ENCODE measurements at places on chromosomes 12 and 14. TPM values are rescaled to one million over a fixed set of nuclear protein-coding genes. Genes with fewer than 3 reads are reported as not detected.

DNA sequence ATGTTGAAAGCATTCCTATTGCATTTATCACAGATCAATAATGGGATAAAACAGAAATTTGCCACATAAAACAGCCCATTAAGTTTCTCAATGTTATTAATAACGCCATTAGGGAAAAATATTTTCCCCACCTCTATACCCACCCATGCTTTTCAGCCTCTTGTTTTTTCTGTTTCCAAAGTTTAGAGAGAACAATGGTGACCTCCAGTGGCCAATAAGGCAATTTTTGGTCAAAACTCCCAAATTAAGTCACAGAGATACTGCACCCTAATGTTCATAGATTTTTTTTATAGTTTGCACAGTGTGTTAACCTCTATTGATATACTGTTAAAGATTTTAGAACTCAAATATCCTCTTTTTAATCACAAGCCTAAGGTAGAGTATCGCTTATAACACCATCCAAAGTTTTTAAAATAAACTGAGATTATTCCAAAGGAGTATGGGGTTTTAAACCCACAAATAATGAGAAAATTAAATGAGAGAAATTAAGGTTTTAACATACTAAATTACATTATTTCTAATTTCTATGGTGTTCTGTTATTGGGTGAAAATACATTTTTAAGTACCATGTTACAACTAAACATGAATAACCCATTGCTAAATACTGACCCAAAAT lies 184.7 kb upstream of the DCN start:
- no peaks in the 10 kb centered on the region for H3K36me3 ChIP-seq
- H3K27me3 ChIP-seq, result no peaks in the 10 kb centered on the region
- no peaks in the 10 kb centered on the region for H3K4me1 ChIP-seq
- DNase-seq, result no peak
- no peak overlapping the region for H3K27ac ChIP-seq

Gene WSCD2
- not detected for total RNA-seq

- no peaks in the 10 kb centered on the region for H3K36me3 ChIP-seq
- no peaks in the 10 kb centered on the region for H3K27me3 ChIP-seq
- peaks cover 33% of the 10 kb centered on the region for H3K4me1 ChIP-seq
- H3K4me3 ChIP-seq, result no peak overlapping the region
- no peak overlapping the region for H3K27ac ChIP-seq
Observed at GRCh38 chr12:1926251-1926657, 7.8 kb upstream of the CACNA2D4 start.

Gene IRAK3
- total RNA-seq, result 0.59 TPM

- no peak for DNase-seq
- no peak overlapping the region for H3K4me3 ChIP-seq
- no peak overlapping the region for H3K27ac ChIP-seq
- no peaks in the 10 kb centered on the region for H3K27me3 ChIP-seq
- peaks cover 4% of the 10 kb centered on the region for H3K36me3 ChIP-seq
Observed at GRCh38 chr14:45201905-45202304, 51.1 kb downstream of the MIS18BP1 start.

Gene CCDC38
- 0.11 TPM for total RNA-seq

GRCh38 chr14:101972126-101972866 lies 7.9 kb downstream of the DYNC1H1 start:
- H3K27me3 ChIP-seq, result no peaks in the 10 kb centered on the region
- H3K4me1 ChIP-seq, result peaks cover 25% of the 10 kb centered on the region

- no peak overlapping the region for H3K4me3 ChIP-seq
- H3K36me3 ChIP-seq, result no peaks in the 10 kb centered on the region
- H3K27ac ChIP-seq, result no peak overlapping the region
- H3K27me3 ChIP-seq, result no peaks in the 10 kb centered on the region
- DNase-seq, result no peak
- no peaks in the 10 kb centered on the region for H3K4me1 ChIP-seq
Observed at GRCh38 chr14:85865701-85866100, 335.8 kb downstream of the FLRT2 start.

DNA sequence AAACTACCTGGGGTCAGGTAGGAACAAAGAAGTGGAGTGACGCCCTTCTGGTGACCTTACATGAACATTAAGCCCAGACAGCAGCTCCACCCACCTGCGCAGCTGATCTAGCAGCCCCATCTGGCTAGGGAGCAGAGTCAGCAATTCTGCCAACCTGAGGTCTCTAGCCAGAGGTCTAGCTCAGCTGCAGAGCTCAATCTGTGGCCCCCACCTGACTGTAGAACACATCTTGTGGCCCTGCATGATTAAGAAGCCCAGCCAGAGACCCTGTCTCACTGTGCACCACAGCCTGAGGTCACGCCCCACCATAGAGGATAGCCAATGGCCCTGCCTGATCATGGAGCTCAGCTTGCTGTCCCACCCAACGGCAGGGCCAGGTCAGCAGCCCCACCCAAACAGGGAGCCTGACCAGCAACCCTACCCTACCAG lies 50.6 kb upstream of the HIGD1C start:
- DNase-seq, result no peak
- H3K36me3 ChIP-seq, result no peaks in the 10 kb centered on the region
- no peak overlapping the region for H3K4me3 ChIP-seq
- no peak overlapping the region for H3K27ac ChIP-seq

Gene GUCY2C
- total RNA-seq, result not detected

Gene PSMA6
- total RNA-seq, result 80.8 TPM

GRCh38 chr12:80059875-80060274 lies 39.5 kb upstream of the OTOGL start:
- no peaks in the 10 kb centered on the region for H3K36me3 ChIP-seq
- H3K27me3 ChIP-seq, result no peaks in the 10 kb centered on the region
- no peak overlapping the region for H3K27ac ChIP-seq
- H3K4me3 ChIP-seq, result no peak overlapping the region

GRCh38 chr14:53055003-53055402 lies 98.1 kb downstream of the DDHD1 start:
- no peak overlapping the region for H3K4me3 ChIP-seq
- DNase-seq, result no peak
- peaks cover 17% of the 10 kb centered on the region for H3K36me3 ChIP-seq
- H3K27ac ChIP-seq, result no peak overlapping the region

GRCh38 chr14:93715279-93715927 lies 72.9 kb downstream of the PRIMA1 start:
- H3K4me3 ChIP-seq, result no peak overlapping the region
- no peak overlapping the region for H3K27ac ChIP-seq
- H3K27me3 ChIP-seq, result no peaks in the 10 kb centered on the region
- no peaks in the 10 kb centered on the region for H3K36me3 ChIP-seq
- no peaks in the 10 kb centered on the region for H3K4me1 ChIP-seq
- no peak for DNase-seq

- H3K27me3 ChIP-seq, result no peaks in the 10 kb centered on the region
- H3K27ac ChIP-seq, result no peak overlapping the region
- H3K4me3 ChIP-seq, result no peak overlapping the region
- H3K4me1 ChIP-seq, result no peaks in the 10 kb centered on the region
- no peak for DNase-seq
Observed at GRCh38 chr12:60935981-60936761, 1324.0 kb upstream of the USP15 start.

Gene ESR2
- 0.08 TPM for total RNA-seq

DNA sequence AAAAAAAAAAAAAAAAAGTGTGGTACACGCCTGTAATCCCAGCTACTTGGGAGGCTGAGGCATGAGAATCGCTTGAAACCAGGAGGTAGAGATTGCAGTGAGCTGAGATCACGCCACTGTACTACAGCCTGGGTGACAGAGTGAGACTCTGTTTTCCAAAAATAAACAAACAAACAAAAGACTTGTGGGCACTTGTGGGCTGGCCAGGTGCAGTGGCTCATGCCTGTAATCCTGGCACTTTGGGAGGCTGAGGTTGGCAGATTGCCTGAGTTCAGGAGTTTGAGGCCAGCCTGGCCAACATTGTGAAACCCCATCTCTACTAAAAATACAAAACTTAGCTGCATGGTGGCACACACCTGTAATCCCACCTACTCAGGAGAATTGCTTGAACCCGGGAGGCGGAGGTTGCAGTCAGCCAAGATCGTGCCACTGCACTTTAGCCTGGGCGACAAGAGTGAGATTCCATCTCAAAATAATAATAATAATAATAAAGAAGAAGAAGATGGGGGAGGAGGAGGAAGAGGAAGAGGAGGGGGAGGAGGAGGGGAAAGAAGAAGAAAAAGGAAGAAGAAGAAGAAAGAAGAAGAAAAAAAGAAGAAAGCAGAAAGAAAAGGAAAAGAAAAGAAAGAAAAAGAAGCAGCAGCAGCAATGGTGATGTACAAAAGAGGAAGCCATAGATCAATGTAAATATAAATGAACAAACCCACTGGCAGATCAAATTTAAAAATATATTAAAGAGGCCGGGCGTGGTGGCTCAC lies 27.9 kb upstream of the CCNT1 start:
- H3K4me1 ChIP-seq, result no peaks in the 10 kb centered on the region
- H3K4me3 ChIP-seq, result no peak overlapping the region
- peaks cover 7% of the 10 kb centered on the region for H3K27me3 ChIP-seq

Gene TTC9
- total RNA-seq, result 6.8 TPM

DNA sequence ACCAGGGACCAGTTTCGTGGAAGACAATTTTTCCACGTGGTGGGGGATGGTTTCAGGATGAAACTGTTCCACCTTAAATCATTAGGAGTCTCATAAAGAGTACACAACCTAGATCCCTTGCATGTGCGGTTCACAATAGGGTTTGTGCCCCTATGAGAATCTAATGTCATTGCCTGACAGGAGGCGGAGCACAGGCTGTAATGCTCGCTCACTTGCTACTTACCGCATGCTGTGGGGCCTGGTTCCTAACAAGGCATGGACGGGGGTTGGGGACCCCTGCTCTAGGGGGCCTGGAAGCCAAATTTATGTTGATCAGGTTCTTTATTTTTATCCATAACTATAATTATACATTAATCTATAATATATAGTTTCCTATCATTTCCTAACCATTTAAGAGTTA lies 315.3 kb downstream of the MED13L start:
- no peaks in the 10 kb centered on the region for H3K27me3 ChIP-seq
- no peak for DNase-seq
- no peak overlapping the region for H3K4me3 ChIP-seq
- H3K27ac ChIP-seq, result no peak overlapping the region

Gene PTPRR
- not detected for total RNA-seq

DNA sequence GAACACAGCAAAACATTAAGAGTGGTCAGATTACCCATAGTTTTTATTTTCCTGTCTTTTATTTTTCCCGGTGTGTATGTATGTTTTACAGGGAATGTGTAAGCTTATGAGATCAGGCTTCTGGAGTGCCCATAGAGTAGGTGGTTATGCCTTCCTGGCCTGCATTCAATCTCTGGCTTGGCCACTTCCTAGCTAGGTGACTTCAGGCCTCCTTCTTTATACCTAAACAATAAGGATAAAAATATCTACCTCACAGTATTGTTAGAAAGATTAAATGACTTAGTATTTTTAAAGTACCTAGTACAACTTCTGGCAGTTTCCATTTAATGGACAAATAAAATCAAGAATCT lies 42.4 kb downstream of the ITPR2 start:
- no peak overlapping the region for H3K4me3 ChIP-seq
- peaks cover 7% of the 10 kb centered on the region for H3K36me3 ChIP-seq
- no peak overlapping the region for H3K27ac ChIP-seq
- DNase-seq, result no peak
- H3K27me3 ChIP-seq, result no peaks in the 10 kb centered on the region
- no peaks in the 10 kb centered on the region for H3K4me1 ChIP-seq

- peaks cover 51% of the 10 kb centered on the region for H3K4me1 ChIP-seq
- peaks cover 5% of the 10 kb centered on the region for H3K36me3 ChIP-seq
- H3K27ac ChIP-seq, result no peak overlapping the region
- no peak for DNase-seq
Observed at GRCh38 chr14:69685716-69686115, 74.3 kb downstream of the SUSD6 start.

DNA sequence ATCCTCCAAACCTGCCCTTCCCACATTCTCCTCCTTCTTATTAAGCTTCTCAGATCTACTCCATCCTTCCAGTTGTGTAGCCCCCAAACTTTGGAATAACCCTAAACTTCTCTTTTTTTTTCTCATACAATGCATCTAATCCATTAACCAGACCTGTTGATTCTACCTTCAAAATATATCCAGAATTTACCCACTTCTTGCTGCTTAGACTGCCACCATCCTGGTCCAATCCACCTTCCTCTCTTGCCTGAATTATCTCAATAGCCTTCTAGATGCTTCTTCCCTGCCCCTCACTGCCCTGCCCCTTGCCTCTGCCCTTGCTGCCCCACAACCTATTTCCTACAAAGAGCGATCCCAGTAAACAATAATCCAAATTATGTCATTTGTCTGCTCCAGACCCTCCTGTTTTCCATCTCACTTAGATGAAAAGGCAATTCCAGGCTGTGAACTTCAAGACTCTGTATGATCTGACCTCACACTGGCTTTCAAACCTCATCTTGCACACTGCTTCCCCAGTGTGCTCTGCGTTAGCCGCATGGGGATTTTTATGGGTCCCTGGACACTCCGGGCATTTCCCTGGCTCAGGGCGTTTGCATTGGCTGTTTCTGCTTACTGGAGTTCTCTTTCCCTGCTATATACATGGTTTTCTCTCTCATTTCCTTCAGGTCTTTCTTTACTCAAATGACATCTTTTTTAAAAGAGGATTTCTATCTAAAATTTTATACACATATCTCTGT lies 42.6 kb upstream of the HIF1A start:
- no peak for DNase-seq
- H3K4me1 ChIP-seq, result peaks cover 17% of the 10 kb centered on the region
- no peaks in the 10 kb centered on the region for H3K27me3 ChIP-seq
- no peaks in the 10 kb centered on the region for H3K36me3 ChIP-seq

Gene SLC10A1
- not detected for total RNA-seq

DNA sequence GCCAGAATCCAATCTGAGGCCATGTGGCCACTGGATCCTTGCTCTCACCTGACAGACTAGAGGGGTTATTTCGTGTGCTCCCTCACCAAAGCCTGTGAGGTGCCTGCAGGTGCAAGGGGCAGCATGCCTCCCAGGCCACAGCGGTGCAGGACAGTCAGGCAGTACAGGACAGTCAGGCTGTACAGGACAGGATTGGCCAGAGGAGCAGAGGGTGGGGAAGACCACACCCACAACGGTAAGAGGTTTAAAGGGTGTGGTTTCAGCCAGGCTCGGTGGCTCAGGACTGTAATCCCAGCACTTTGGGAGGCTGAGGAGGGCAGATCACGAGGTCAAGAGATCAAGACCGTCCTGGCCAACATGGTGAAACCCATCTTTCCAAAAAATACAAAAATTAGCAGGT lies 3.1 kb upstream of the BRF1 start:
- H3K27me3 ChIP-seq, result no peaks in the 10 kb centered on the region
- no peak overlapping the region for H3K27ac ChIP-seq
- no peaks in the 10 kb centered on the region for H3K36me3 ChIP-seq
- no peak overlapping the region for H3K4me3 ChIP-seq

DNA sequence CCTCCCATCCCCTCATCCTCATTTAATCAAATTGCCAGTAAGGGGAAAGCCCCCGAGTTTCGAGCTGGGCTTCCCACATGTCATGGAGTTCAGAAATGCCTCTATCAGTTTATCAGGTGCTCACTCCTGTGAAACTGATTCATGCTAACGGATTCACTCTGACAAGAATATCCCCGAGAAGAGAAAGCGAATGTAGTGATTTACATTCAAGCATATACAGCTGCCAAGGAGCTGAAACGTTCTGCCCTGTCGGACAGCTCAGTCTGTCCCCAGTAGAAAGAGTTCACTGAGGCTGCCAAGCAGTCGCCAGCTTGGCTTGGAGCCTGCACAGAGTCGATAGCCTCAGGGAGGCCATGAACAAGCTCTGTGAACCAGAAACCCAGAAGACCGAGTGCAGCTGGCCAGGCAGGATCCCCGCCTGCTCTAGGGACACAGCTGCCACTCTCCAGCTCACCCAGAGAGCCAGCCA lies 88.4 kb downstream of the TMCC3 start:
- H3K27ac ChIP-seq, result no peak overlapping the region
- no peak for DNase-seq
- no peaks in the 10 kb centered on the region for H3K36me3 ChIP-seq

All from CD4-positive, alpha-beta T cell (primary cell).